ENCODE measurements at places on chromosomes 16 and 17. TPM values are rescaled to one million over a fixed set of nuclear protein-coding genes. Genes with fewer than 3 reads are reported as not detected.

The RUNDC1 gene
- total RNA-seq = 9.8 TPM

The OR4D1 gene
- not detected for total RNA-seq

The SLC6A2 gene
- not detected for total RNA-seq

- DNase-seq = no peak
Measured at GRCh38 chr17:80413771-80414507, 1.0 kb upstream of the ENDOV start.

GRCh38 chr17:74592087-74592990 is at the start of gene CD300LD:
Gene CD300LD, minus strand, starts transcription at chr17:74592283. Its CDS starts 81 bp downstream, at chr17:74592202.
- no peak for DNase-seq
